ENCODE measurements at places on chromosomes 11 and 22.
A peak's percentile ranks its signal among the peaks of the same experiment; 100 is the strongest.

- no peak for DNase-seq
These were observed 13.0 kb upstream of the OPCML start for GRCh38 chr11:133545199-133545803.

DNA sequence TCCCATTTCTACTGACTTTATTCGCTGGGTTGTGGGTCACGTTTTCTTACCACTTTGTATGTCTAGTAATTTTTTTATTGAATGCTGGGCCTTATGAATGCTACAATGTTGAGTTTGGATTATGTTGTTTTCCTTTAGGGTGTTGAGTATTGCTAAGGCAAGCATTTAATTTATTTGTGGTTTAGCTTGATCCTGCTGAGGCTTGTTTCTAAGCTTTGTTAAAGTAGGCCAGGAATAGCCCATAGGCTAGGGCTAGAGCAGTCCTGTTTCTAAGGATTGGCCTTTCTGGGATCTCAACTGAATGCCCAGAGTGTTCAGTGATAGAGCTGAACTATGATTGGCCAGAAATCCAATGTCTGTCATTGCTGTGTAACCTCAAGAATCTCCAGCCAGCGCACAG is 56.1 kb upstream of the LDLRAD3 start:
- DNase-seq: no peak

DNA sequence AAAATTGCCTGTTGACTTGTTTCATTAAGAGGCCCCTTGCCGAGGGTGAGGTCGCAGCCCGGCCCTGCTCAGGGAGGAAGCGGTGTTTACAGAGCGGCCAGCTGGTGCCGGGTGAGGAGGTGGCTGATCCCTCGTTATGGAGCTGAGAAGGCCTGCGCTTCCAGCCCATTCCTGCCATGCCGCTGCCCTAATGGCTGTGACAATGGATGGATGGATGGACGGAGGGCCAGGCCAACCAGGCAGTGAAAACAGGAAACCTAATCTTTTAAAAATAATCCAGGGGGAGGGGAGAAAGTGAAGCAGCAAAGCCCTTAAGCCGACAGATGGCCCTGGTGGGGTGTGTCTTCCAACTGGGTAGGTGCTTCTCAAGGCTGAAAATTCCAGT is 38.5 kb downstream of the BCR start:
- DNase-seq: no peak

DNA sequence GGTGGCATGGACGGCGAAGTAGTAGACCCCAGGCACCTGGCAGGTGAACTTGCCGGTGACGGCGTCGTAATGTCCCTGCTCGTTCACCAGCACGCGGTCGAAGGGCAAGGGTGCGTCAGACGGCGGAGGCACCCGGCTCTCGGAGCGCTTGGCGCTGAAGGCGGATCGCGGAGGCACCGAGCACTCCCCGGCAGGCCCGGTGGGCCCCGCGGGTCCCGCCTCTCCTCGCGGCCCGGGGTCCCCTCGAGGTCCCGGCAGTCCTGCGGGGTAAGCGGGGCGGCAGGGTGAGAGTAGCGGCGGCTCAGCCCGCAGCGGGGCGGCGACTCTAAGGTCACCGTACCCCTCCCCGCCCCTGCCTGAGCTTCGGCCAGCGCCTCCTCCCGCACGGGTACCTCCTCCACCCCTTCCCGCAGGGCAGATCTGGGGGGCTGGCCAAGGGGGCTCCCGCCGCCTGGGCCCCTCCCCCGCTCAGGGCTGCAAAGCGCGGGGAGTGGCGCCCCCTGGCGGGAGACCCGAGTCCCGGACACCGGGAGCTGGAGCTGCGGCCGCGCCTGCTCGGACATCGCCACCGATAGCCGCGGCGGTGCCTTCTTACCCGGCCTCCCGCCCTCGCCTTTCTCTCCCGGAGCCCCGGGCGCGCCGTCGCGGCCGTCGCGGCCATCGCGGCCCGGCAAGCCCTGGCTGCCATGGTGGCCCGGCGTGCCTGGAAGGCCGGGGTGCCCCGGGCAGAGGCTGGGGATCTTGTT is 921 bp downstream of the C1QTNF5 start:
- peak; percentile 47 for DNase-seq

- no peak for DNase-seq
These were observed 195.0 kb upstream of the KIRREL3 start for GRCh38 chr11:127195501-127196120.

DNA sequence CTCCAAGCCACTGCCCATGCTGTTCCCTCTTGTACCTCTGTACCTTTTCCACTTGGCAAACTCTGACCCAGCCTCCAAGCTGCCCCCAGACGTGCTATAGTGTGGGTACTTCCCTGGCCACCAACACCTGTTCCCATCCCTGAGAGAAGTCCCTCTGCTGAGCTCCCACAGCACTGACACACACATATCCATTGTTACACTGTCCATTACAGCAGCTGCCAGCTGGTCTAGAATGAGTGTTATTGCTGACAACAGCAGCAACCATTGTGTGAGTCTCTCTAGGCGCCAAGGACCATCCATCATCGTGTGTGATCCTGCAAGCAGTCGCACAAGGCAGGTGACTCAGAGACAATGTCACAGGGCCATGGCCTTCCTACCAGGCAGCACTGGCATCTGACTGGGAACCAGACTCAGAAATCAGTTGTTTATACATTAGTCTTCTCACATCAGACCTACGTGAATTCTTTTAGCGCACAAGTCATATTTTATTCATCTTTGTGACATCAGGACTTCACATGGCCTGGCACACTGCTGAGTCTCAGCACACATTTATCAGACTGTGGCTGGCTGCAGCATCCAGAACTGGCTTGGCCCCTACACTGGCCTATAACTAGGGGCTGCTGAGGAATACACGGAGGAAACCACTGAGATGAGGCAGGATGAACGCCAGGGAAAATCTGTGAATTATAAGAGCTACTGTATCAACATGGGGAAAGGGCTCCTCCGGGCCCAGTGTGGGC is 56.4 kb downstream of the SGSM3 start:
- DNase-seq: peak; percentile 81

GRCh38 chr11:7787239-7787638 is 9.5 kb downstream of the OR5P2 start:
- no peak for DNase-seq

GRCh38 chr11:61041755-61042518 is 60.4 kb upstream of the CD5 start:
- DNase-seq: peak; percentile 50

DNA sequence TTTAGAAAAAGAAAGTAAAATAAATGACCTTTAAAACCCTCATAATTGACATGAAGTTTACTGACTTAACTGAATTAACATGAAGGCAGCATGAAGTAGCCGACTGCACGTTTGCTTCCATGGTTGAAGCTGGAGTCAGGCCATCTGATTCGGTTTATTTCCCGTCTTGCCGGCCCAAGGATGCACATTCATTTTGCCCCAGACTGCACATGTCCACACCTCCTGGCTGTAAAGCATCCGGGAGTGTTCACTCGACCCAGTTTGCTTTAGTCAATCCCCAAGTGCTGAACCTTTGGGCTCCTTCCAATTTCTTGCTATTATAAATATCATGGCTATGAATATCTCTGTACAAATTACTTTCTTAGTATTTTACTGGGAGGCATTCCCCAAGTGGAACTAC is 17.7 kb upstream of the TUB start:
- DNase-seq: no peak

DNA sequence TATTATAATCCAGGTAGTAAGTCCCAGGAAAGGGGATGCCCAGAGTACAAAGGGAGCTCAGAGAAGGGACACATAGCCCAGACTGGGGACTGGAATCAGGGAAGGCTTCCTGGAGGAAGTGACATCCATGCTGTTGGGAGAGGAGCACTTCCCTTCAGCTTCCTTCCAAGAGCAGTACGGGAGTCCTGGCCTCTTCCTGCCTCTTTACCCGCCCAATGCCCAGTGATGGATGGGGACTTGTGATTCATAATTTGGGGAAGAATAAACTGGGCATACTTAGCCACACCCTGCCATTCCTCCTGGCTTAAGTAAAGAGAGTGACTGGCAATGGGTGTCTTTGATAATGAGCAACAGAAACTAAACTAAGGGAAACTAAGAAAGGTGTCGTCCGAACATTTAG is 11.5 kb downstream of the C11orf91 start:
- DNase-seq: no peak

- no peak for DNase-seq
These were observed 460.5 kb downstream of the LRRC4C start for GRCh38 chr11:40998920-40999319.

- no peak for DNase-seq
These were observed 79.8 kb upstream of the CNTN5 start for GRCh38 chr11:98940913-98941312.

DNA sequence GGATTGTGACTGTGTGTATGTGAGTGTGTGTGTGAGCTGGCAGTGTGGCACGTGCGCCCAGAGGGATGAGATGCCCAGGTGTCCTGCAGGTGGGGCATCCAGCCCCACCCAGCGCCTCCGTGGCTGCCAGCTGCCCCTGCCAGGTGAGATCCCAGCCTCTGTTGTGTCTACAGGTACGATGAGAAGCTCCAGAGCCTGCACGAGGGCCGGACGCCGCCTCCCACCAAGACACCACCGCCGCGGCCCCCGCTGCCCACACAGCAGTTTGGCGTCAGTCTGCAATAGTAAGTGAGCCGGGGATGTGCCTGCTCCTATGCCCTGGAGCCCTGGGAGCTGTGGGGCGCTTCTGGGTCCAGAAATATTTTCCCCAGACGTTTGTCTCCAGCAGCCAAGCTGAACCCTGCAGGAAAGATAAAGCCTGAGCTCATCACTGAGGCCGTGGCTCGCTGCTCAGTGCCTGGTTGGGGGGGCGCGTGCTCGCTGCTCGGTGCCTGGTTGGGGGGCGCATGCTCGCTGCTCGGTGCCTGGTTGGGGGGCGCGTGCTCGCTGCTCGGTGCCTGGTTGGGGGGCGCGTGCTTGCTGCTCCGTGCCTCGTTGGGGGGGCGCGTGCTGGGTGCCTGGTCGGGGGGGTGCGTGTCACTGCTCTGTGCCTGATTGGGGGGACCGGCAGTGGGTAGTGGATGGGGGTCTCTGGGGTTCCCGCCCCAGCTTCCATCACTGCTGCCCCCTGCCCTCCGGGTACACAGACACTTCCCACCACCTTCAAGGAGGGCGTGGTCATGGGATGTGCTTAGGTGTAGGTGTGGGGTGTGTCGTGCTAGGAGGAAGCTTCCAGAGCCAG is 73.2 kb downstream of the ARHGAP8 start:
- no peak for DNase-seq

GRCh38 chr22:38203090-38203810 is 1.5 kb downstream of the MAFF start:
- DNase-seq: no peak
